ENCODE measurements at places on chromosomes 13 and 19.

GRCh38 chr19:19578252-19578651 lies 40.2 kb downstream of the CILP2 start:
- no peak for DNase-seq

DNA sequence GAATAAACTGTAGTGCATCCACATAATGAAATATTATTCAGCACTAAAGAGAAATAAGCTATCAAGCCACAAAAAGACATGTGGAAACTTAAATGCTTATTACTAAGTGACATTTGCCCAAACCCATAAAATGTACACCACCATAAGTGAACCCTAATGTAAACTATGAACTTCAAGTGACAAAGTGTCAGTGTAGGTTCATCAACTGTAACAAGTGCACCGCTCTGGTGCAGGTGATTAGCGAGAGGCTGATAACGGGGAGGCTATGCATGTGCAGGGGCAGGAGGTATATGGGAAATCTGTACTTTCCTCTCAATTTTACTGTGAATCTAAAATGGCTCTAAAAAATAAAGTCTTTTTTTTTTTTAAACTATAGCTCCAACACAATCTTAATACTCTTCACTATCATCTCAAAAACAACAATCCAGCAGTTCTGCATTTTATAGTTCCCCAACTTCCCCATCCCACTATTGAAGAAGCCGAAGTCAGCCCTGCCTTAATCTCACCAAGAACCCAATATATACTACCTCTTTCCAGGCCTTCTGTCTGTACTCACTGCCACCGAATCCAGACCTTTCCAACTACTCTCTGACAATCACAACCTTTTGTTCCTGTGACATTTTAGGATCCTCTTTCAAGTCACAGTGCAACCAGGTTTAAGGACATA lies 22.6 kb downstream of the ELF1 start:
- DNase-seq = no peak

- DNase-seq = no peak
Observed at GRCh38 chr13:21852043-21852442, 181.2 kb downstream of the FGF9 start.

- DNase-seq = no peak
Observed at GRCh38 chr13:57408312-57408711, 223.2 kb upstream of the PCDH17 start.

GRCh38 chr13:94419925-94420305 lies 59.6 kb downstream of the DCT start:
- no peak for DNase-seq

- no peak for DNase-seq
Observed at GRCh38 chr19:38031423-38031770, 124.4 kb downstream of the SIPA1L3 start.

GRCh38 chr19:1287354-1288225 lies 1.9 kb downstream of the EFNA2 start:
- no peak for DNase-seq

GRCh38 chr13:25980255-25980654 lies 71.6 kb downstream of the SHISA2 start:
- DNase-seq = no peak

GRCh38 chr19:52099497-52100138 lies 4.1 kb upstream of the ZNF841 start:
- no peak for DNase-seq

GRCh38 chr13:40143106-40143505 lies 487.6 kb downstream of the COG6 start:
- no peak for DNase-seq

GRCh38 chr19:45973553-45974338 lies at the start of gene NOVA2:
NOVA2 (minus strand) TSS chr19:45973865; CDS start chr19:45973351, 514 bp downstream.
- peak; percentile 67 for DNase-seq

DNA sequence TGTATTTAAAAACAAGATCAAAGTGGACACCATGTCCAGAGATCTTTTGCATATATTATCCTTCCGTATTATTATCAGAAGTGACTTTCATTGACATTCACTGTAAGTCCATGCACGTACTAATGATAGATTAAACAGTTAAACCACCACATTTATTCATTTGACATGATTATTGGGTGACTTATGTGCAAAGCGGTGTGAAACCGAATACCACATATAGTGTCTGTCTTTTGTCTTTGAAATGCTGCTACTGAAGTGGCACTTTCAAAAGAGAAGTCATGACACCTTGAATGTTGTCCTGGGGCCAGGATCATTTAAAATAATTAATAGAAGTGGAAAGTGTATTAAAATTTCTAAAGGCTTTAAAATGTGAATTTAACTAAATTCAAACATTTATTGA lies 100.1 kb downstream of the ERCC5 start:
- no peak for DNase-seq

DNA sequence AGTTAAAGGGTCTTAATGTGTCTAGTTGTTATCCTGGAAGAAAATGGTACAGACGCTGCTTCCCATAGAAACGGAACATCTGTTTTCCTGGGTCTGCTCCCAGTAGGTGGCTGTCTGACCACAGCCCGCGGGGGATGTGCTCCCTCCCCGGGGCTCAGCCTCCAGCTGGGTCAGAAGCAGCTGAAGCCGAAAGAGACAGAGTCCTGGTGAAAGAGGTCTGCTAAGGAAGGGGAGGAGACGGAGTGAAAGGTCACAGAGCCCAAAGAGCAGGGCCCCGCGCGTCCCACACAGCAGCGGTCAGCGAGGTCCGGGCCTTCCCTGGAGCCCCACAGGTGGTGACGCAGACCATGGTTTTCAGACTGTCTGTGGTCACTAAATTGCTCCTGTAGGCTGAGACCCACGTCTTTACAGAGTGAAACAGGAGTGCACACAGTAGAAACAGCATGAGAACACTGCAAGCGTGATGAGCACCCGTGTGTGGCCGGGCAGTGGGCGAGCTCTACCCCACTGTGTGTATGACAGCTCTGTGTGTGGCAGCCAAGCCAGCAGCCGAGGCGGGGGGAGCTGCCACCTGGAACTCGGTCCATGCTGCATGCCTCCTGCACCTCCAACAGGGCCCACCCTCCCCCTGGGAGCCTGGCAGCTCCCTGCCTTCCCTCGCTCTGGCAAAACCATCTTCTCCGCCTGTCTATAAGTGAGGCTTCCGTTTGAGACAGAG lies 52.0 kb upstream of the C13orf46 start:
- no peak for DNase-seq

GRCh38 chr13:111542530-111543341 lies 222.3 kb downstream of the TEX29 start:
- DNase-seq = no peak

DNA sequence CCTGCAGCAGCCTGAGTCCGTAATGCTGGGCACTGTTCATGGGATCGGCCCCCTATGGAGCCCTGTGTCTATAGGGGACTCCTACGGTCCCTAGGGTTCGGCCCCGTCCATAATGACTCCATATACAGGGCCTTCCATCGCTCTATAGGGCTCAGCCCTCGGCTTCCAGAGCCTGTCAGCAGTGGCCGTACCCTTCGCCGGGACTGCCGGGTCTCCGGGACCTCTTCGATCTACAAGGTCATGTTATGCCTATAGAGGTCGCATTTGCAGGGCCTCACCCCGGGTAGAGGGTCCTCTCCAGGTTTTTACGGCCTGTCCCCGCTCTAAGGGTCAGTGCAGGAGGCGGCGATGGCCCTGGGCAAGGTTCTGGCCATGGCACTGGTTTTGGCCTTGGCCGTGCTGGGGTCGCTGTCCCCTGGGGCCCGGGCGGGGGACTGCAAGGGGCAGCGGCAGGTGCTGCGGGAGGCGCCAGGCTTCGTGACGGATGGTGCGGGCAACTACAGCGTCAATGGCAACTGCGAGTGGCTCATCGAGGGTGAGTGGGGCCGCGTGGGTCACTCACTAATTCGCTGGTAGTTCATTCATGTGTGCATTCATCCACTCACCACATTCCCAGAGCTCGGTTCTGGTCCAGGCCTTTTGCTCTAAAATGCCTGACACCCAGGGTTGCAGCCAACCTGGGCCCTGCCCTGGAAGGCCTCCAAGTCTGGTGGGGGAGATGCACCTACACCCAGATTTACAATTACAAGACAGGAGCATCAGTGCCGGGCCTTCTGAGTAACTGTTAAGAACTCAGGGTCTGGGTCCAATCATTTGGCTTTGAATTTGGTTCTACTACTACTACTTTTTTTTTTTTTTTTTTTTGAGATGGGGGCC lies 699 bp downstream of the MEGF8 start:
- DNase-seq = peak; percentile 28

DNA sequence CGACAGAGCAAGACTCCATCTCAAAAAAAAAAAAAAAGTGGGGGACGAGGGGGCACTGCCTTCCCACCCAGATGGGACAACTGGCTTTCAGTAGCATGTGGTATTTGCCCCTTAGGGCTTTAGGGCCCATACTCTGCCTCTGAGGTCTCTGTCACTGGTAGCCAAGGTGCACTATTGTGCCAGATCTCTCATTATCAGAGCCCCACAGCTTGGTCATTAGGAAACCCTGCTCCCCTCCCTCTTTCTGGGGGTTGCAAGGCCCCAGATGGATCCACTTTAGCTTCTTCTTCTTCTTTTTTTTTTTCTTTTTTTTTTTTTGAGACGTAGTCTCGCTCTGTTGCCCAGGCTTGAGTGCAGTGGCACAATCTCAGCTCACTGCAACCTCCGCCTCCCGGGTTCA lies 11.2 kb upstream of the ZNF358 start:
- no peak for DNase-seq

DNA sequence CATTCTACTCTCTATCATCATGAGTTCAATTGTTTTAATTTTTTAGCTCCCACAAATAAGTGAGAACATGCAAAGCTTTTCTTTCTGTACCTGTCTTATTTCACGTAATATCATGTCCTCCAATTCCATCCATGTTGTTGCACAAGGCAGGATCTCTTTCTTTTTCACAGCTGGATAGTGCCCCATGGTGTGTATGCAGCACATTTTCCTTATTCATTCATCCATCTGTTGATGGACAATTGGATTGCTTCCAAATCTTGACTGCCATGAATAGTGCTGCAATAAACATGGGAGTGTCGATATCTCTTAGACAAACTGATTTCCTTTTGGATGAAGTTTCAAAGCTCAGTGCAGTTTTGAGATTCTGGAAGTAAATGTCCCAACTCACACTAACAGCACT lies 326.9 kb downstream of the FGF9 start:
- DNase-seq = no peak

DNA sequence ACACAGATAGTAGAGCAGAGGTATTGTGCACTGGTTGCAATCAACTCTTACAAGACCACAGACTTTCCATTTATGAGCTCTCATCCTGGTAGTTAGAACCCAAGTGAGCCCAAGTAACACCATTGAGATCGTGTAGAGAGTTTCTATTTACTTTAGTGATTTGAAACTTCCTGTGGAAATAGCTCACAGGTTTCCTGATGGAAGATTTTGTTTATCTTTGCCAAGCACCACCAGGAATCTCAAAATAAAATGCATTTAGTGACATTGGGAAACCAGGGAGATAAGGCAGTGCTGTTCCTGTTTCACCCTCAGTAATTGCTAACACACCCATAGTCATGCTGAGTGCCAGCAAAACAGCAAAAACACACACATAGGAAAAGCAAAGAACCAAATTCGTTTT lies 102.5 kb downstream of the FLT1 start:
- DNase-seq = no peak

- DNase-seq = no peak
Observed at GRCh38 chr13:76936763-76937162, 11.5 kb upstream of the ACOD1 start.

DNA sequence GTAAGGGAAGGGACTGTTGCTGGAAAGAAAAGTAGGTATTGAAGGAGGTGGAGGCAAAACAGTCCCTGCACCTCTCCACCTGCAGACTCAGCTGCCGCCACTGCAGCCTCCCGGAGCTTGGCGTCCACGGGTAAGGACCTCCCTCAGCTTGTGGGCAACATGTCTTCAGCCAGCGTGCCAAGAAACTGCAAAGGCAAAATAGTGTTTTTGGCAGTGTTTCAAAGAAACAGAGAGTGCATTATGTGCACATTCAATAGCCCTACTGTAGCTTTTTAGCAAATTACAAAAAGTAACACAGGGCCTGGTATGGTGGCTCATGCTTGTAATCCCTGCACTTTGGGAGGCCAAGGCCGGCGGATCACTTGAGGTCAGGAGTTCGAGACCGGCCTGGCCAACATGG lies 57.4 kb downstream of the ATP11A start:
- DNase-seq = no peak

DNA sequence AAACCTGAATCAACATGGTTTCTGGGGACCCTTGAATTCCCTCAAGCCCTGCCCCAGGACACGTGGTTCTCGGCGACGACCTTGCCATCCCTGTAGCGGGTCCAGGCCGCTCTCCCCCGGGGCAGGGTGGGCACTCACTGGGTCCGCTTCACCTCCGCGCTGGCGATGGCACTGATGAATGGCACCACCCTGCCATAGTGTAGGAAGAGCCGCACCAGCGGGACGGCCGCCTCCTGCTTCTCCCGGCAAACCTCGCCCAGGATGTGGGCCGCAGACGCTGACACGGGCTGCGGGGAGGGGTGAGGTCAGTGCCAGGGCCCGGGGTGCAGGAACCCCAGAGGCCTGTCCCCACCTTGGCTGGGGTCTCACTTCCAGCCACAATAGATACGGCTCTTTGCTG lies 44.1 kb upstream of the C13orf46 start:
- no peak for DNase-seq

GRCh38 chr13:60788156-60788829 lies 391.3 kb downstream of the TDRD3 start:
- DNase-seq = no peak

GRCh38 chr19:54316746-54317107 lies 3.8 kb upstream of the LILRA5 start:
- no peak for DNase-seq

GRCh38 chr19:17338433-17339078 lies 1.2 kb downstream of the GTPBP3 start:
- DNase-seq = no peak

GRCh38 chr19:50362030-50362412 lies 3.4 kb downstream of the NAPSA start:
- no peak for DNase-seq

GRCh38 chr13:114298866-114299265 lies 15.4 kb upstream of the CHAMP1 start:
- DNase-seq = no peak

- no peak for DNase-seq
Observed at GRCh38 chr13:100129605-100130004, 40.7 kb downstream of the PCCA start.

GRCh38 chr13:22765547-22765946 lies 415.2 kb upstream of the SGCG start:
- DNase-seq = no peak

DNA sequence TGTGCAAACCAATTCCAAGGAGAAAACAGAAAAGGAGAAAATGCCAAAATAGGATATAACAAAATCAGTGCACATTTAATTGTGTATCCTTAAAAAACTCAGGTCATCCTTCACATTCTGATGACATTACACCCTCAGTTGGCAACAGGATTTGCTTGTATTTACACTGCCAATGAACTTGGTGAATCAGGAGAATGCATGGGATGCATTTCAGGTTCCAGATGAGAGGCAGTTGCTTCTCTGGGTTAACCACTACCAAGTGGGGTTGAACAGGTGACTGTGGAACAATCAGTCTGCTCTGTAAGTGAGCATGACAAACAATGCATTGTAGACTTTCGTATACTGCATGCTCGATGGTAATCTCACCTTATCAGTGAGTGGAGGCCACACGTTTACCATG lies 79.1 kb downstream of the STARD13 start:
- no peak for DNase-seq

- no peak for DNase-seq
Observed at GRCh38 chr13:85411591-85411990, 387.6 kb downstream of the SLITRK6 start.

GRCh38 chr19:46722004-46722380 lies 5.1 kb upstream of the PRKD2 start:
- no peak for DNase-seq

- no peak for DNase-seq
Observed at GRCh38 chr19:45978156-45978555, 4.5 kb upstream of the NOVA2 start.

All from activated CD4-positive, alpha-beta T cell treated with anti-CD3 and anti-CD28 coated beads, Interleukin-2, amount 50 U/mL, for 48 hours (primary cell).